ENCODE measurements at places on chromosomes 7 and 10.

DNA sequence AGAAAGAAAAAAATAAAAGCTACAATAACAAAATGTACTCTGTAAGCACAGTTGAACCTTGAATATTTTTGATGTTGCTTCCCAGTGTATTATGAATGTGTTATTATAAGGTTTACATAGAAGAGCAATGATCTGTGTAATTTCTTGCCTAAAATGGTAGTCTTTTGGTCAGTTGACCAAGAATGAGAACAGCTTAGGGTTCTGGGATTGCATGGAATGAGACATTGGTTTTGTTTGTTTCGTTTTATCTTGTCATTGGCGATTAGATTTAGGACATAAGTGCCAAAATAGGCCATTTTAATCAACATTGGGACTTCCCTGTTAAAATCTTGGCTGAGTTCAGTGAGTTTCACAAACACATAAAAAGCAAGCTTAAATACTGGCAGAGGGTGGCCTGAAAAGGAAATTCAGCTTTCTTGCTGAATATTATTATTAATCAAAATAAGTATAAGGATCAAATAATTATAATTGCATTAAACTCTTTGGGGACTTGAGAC, 49.1 kb upstream of the GLCCI1 start:
- no peak for DNase-seq

DNA sequence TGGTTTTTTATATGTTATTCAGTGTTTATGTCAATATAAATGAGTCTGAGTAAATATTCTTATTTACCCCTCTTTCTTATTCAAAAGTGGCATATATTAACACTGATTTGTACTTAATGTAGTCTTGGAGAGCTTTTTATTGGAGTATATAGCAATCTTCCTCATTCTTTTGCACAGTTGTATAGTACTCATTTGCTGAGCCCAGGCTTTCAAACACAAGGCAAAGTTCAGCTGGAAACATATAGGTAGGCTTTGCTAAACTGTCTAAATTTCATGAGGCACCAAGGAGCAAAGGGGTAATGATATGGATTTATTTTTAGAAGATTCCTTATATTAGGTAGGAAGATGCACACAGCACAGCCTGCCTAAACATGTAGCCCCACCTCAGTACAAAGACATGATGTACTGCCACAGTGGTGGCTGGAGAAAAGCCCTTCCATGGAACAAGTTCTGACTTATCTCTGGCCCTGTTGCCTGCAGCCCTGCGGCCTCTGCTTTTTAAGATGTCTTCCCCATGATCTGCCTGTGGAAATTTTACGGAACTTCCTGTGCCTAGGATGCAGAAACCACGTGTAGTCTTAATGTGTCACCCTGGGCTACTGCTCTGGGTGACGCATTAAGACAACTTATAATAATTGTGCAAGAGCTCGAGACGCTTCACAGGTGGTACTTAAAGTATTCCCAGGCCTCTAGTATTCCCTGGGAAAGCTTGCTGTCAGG, 9.6 kb upstream of the PDCD4 start:
- no peak for DNase-seq

DNA sequence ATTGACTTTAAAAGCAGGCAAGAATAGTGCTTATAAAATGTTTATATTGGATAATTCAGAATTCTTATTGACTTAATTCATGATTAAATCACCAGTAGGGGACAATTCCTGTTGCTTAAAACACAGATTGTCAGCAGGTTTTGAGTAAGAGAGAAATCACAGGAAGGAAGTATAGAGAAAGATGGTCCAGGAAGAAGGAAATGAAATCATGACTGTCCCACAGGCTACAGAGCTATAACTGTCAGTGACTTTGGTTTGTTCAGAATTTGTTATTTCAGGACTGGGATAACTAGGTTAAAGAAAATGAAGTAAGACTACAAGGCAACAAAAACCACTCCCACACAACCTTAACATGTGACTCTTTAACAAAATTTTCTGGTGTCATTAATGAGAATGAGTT, 6.8 kb downstream of the GNGT1 start:
- DNase-seq, result no peak

- DNase-seq, result peak; percentile 17
Measured at GRCh38 chr7:108002726-108003598, at the start of gene LAMB1. LAMB1 (minus strand) TSS chr7:108003161; CDS start chr7:108002885, 276 bp downstream.

DNA sequence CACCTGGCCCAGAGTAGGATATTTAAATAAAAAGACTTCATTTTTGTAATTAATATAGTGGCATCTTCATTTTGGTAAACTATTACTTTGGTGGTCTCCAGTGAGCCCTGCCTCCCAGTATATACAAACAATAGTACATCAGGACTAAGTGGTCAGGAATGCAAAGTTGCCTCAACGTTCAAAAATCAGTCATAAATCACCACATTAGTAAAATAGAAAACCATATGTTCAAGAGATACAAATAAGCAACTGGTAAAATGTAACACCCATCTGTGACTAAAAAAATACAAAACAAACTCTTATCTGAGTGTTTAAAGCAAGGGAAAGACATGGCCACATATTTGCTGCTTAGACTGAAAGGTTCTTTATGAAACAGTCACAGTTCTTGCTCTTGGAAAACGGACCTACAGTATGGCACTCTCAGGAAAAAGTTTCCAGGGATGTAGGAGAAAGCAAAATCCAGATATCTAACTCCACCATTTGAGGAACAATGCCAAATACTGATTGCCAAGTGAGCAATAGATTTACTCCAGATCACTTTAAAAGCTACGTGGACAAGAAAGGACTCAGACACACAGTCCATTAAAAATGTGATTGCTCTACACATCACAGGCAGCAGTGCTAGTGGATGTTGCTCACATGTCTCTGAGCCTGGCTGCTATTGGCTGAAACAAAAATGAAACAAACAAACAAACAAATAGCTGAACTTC, 15.1 kb upstream of the RHOBTB1 start:
- no peak for DNase-seq

GRCh38 chr7:51015581-51015980, 232.9 kb upstream of the GRB10 start:
- DNase-seq, result no peak

GRCh38 chr10:49298671-49298982, 343 bp upstream of the C10orf71 start:
- no peak for DNase-seq

DNA sequence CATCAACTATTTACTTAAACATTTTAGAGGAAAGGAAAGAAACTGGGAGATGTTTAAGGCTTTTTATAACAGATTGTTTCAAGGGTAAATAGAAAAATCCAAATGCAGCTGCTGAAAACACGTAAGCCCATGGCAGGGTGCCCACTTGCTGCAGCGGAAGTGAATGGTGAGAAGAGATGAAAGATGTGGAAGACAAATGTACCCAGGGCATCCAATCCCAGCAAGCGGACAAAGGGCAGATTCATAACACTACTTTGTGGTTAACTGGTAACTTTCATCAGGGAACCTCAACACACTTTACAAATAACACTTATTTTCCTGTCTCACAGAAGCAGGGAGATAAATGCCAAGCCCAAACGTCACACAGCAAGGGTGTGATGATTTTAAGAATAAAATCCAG, 358.4 kb downstream of the KCNMA1 start:
- DNase-seq, result no peak

DNA sequence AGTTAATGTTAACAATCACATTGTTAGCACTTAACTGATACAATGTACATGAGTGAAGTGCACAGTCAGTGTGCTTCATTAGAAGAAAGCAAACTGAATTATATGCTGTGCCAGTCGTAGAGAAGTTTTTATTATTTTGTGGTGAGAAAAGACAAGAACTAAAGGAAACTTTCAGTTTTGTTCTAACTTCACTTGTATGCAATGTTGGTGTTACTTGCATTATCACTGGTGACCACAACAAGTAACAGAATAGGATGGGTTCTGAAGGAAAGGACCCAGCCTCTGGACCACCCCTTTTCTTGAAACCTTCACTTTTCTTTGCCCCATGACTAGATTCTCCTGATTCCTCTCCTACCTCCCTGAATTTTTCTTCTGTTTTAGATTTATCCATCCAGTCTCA, 123.3 kb upstream of the GAD2 start:
- no peak for DNase-seq

DNA sequence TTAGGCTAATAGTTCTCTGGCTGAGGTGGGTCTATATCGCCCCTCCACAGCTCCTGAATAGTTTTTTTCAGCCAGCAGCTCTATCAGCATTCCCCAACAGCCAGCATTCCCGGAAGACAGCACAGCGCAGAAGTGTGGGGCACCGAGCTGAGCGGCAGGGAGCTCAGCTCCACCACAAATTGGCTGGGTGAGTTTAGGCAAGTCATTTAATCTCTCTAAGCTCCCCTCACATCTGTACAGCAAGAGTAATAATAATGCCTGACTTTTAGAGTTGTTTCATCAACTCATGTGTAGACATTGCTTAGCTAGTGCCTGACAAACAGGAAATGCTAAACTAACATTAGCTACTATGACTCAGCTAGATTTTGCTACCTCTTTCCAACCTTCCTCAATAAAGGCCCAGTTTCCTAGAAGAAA, 247.9 kb upstream of the PTN start:
- no peak for DNase-seq

DNA sequence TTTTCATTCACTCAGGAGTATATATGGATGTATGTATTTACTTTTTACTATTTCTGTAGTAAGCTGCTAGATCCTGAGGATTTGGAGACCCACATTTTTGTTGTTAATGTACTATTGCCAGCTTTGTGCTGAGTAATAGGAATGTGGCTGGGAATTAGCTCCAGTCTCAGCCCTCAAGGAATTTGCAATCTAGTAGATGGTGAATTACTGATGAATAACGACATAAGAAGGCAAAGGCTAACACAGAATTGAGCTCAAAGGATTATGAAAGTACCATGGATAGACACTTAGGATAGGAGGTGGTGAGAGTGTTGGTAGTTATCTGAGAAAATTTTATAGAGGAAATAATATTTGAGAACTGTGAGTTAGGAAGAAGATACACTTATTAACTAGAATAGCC, 19.9 kb downstream of the CASD1 start:
- DNase-seq, result no peak

- no peak for DNase-seq
Measured at GRCh38 chr7:131578602-131579001, 22.2 kb upstream of the PODXL start.

DNA sequence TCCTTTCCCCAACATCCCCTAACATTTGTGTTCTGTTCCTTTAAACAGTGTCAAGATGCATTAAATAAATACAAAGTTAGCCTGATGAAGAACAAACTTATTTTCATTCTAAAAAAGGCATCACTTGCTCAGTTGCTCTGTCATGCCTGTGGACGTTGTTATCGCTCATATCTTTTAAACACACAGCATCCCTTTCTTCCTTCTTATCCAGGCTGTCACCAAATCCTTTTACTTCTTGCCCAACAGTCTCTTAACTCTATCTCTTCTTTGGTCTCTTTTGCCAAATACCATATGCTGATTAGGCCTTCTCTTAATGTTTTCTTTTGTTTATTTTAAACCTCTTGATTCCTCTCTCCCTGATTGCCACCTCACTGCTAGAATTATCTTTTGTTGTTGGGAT, 43.9 kb downstream of the DKK1 start:
- DNase-seq, result no peak

DNA sequence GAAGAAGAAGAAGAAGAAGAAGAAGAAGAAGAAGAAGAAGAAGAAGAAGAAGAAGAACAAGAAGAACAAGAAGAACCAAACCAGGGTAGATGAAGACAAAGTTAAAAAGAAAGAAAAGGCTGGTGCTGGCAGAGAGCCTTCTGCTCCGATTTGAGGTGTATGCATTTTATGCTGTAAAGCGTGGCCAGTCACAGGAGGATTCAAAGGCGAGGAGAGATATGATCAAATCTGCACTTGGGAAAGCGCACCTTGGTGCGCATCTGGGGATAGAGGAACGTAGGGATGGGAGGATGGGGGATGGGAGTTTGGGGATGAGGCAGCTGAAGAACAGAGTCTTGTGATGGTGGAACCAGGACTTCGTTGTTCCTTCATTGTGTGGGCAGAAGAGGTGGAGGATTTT, at the start of gene NME8:
NME8 (plus strand) TSS at position 301 of the 400 bp plus-strand sequence. CDS start 1,670 bp downstream, outside the sequence.
- DNase-seq, result no peak

DNA sequence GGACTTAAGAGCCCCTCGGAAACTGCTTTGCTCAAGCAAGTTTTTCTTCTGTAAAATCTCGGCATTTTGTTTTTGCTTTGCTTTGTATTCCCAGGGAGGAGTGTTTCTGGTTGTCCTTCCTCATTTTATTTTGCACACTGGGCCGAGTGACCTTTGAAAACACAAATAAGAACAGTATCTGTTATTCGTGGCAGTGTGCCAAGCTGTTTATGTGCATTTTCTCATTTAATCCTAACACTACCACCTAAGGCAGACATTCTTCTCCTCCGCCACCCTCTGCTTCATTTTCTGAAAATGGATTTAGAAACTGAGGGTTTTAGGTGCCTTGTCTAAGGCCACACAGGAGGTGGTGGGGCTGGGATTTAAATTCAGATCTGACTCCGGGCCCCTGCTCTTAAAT, 218.5 kb downstream of the TCF7L2 start:
- DNase-seq, result no peak

- no peak for DNase-seq
Measured at GRCh38 chr7:36318116-36318515, 71.5 kb upstream of the ANLN start.

DNA sequence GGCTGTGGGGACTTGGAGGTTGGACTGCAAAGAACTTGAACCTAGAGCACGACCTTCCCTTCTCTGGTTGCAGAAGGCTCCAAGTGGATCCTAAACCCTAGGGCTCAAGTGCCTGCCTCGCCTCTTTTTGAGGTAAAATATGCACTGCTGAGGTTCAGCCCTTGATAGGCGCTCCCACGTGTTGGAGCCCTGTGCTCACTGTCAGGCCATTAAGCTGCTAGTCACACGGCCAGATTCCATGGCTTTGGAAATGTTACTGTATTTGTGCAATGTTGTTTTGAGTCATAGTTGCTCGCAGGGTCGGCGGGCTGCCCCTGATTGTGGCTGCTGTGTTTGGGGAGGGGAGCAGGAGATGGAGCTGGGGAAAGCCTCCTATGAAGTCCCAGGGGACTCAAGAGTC, 39.8 kb upstream of the PCBD1 start:
- no peak for DNase-seq

DNA sequence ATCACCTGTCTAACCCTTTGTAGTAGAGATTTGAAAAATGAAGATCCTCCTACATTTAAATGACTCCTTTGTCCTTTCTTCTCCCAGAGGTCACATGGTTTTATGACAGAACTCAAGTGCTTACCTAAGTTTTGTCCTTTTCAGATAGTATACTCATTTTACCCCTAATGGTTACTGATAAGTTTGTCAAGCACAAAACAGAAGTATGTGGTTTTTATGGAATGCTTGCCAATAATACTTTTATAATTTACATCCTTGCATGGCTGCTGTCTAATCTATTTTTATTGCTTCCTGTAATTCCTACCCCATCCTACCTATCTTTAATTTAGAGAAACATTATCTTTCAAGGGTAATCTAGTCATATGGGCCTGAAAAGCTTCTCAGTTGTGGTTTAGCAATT, 37.5 kb downstream of the HELLS start:
- no peak for DNase-seq

- no peak for DNase-seq
Measured at GRCh38 chr10:33966946-33967345, 632.5 kb upstream of the NRP1 start.

- no peak for DNase-seq
Measured at GRCh38 chr7:135775230-135775629, 26.6 kb upstream of the FAM180A start.
